ENCODE measurements at places on chromosomes 7 and 10. TPM values are rescaled to one million over a fixed set of nuclear protein-coding genes. Genes with fewer than 3 reads are reported as not detected.

GPNMB gene
- total RNA-seq = 0.59 TPM

TRIM73 gene
- total RNA-seq = 0.67 TPM

DBNL gene
- total RNA-seq = 197 TPM

SYT15B gene
- total RNA-seq = not detected

MYH16 gene
- total RNA-seq = 0.53 TPM

EGFR gene
- total RNA-seq = 3.6 TPM

ATG9B gene
- under 0.01 TPM for total RNA-seq

DDIT4 gene
- 133 TPM for total RNA-seq

SERPINE1 gene
- total RNA-seq = 2,165 TPM

GPR146 gene
- 29.8 TPM for total RNA-seq

RARRES2 gene
- total RNA-seq = not detected

ADIRF gene
- 36.5 TPM for total RNA-seq

ABCA13 gene
- total RNA-seq = not detected

KIF5B gene
- 145 TPM for total RNA-seq

SPDYE2B gene
- not detected for total RNA-seq

HIPK2 gene
- total RNA-seq = 14.3 TPM

NRAP gene
- not detected for total RNA-seq

UPK3B gene
- not detected for total RNA-seq

ABHD11 gene
- total RNA-seq = 11.9 TPM

GSTO2 gene
- total RNA-seq = 0.25 TPM

WNT8B gene
- total RNA-seq = not detected

CABCOCO1 gene
- total RNA-seq = not detected

SOSTDC1 gene
- total RNA-seq = not detected

SUN3 gene
- not detected for total RNA-seq

DNAH11 gene
- total RNA-seq = 1.3 TPM

MSMB gene
- total RNA-seq = not detected

FBXL13 gene
- total RNA-seq = 0.73 TPM

NAMPT gene
- 278 TPM for total RNA-seq

SFRP5 gene
- not detected for total RNA-seq

ZNF804B gene
- not detected for total RNA-seq

ZNF365 gene
- total RNA-seq = 0.04 TPM

GIMAP7 gene
- total RNA-seq = 72.0 TPM

TLL2 gene
- total RNA-seq = 0.13 TPM

SFTPD gene
- not detected for total RNA-seq

PTPRZ1 gene
- not detected for total RNA-seq

PVRIG gene
- total RNA-seq = not detected

MACC1 gene
- under 0.01 TPM for total RNA-seq

PTF1A gene
- total RNA-seq = not detected

VGF gene
- not detected for total RNA-seq

TUBAL3 gene
- 0.11 TPM for total RNA-seq
